ENCODE measurements at places on chromosomes 4 and X.

DNA sequence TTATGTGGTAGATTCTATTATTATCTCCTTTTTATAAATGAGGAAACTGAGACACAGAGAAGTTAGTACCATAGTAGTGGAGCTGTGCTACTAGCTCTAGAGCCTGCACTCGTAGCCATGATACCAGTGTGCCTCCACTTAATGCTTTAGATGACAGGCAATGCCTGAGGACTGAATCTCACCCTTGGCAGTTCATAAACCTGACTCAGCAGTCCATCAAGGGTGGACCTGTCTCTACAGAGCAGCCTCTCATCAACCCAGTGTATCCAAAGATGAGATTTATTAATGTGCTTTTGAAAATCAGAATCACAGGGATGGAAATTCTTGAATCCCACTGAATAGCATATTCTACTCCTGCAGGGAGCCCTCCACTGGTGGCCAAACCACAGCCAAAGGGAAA lies 483.2 kb upstream of the DIPK2B start:
- DNase-seq: no peak

DNA sequence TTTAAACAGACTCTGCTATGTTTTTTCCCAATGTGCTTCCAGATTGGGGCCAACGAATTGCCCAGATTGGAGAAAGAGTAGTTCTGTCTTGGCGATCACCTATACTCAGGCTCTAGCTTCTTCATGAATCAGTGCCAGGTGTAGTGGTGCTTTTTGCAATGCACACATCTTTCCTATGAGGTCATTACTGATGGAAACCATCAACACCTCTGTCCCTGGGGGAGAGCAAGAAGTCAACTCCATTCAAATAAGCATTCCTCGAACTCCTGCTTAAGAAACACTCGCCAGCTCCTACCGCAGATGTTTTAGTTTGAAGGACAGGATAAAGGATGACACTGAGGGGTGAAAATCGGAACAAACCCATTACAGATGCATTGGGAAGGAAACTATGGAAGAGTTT lies 156.5 kb upstream of the DKK2 start:
- DNase-seq: no peak

DNA sequence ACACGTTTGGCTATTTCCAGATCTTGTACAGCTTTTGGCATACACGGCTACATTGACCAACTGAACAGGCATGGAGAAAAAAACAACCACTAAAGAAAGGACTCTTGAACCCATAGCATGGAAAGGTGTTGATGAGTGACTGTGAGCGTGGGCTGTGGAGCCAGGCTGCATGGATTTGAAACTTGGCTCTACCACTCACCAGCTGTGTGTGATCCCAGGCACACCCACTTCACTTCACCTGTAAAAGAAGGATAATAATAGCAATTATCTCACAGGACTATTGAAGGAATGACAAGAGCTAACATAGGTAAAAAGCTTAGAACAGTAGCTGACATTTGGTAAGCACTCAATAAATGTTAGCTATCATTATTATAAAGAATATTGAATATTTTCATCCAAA lies 301.7 kb upstream of the CPEB2 start:
- no peak for DNase-seq

DNA sequence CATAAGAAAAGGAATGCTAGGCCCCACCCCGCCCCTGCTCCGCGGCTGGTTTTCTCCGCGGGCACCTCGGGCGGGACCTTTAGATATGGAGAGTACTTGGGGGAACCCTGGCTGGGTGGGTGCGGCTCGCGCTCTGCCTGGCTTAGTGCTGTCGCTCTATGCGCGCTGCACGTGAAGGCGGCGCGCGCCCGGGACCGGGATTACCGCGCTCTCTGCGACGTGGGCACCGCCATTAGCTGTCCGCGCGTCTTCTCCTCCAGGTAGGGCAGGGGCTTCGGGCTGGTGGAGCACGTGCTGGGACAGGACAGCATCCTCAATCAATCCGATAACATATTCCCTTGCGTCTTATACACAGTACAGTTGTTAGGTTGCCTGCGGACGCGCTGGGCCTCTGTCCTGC lies 56.0 kb downstream of the MAGEB10 start:
- no peak for DNase-seq

DNA sequence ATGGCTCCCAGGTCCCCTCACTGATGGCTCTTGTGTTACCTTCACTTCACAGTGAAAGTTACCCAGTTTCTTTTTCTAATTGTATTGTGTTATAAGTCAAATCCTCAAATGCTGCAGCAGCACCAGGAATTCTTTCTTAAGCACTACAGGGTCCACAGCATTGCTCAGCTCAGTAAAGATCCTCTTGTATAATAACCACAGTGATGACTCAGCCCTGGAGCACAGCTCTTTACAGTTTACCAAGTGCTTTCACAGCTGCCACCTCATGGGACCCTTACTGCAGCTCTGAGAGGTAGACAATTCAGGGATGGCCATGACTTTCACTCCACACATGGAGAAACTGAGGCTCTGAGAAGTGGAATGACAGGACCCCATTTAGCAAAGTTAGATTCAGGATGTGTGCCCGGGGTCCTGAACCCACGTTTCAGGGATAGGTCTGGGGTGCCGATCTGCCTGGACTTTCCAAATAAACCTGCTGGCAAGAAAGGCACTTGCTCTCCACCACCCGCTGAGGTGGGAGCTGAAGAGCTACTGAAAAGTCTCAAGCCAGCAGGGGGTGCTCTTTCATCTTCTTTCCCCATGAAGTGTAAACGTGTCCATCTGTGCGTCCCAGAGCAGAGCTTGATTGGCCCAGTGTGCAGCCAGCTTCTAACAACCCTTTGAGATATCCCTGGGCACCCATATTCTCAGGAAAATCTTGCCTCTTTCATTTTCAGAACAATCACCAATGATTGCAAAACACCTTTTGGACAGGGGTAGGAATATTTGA lies 35.7 kb upstream of the GABRQ start:
- peak; percentile 4 for DNase-seq

DNA sequence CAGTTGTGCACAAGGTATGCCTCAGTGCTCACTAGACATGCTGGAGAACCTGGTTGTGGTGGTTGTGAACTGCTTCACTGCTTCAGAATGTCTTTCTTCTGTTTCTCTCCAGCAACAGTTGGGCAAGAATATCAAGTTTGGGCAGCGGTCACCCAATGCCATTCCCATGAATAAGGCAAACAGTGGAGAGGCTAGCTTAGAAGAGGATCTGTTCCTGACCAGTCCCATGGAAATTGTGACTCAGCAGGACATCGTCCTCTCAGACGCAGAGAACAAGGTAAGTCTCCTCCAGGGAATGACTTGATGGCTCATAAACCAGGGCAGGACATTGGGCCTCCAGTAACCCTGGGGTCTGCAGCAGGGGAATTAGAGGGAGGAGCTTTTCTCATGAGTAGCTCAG lies 79.9 kb downstream of the AASDH start:
- no peak for DNase-seq

- no peak for DNase-seq
Observed at GRCh38 chr4:38366456-38366855, 297.5 kb upstream of the KLF3 start.

DNA sequence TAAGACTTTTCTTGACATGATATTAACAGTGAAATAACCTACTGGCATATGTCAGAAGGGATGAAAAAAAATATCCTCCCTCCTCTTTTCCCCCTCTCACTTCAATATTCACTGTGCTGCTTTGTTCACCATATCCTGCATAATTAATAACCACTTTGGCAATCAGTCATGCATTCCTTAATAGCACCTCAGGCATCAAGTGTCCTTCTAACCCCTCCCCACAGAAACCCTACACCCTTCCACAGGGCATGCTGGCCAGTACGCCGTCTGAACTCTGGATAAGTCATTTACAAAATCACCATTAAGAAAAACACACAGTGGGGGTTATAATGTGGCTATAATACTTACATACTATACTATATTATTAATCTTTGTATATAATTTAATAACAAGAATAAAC lies 165.9 kb downstream of the PDGFC start:
- peak; percentile 37 for DNase-seq

- DNase-seq: no peak
Observed at GRCh38 chrX:73940893-73941470, 363.0 kb upstream of the ZCCHC13 start.

GRCh38 chrX:124239324-124239723 lies 93.1 kb upstream of the TEX13D start:
- no peak for DNase-seq

DNA sequence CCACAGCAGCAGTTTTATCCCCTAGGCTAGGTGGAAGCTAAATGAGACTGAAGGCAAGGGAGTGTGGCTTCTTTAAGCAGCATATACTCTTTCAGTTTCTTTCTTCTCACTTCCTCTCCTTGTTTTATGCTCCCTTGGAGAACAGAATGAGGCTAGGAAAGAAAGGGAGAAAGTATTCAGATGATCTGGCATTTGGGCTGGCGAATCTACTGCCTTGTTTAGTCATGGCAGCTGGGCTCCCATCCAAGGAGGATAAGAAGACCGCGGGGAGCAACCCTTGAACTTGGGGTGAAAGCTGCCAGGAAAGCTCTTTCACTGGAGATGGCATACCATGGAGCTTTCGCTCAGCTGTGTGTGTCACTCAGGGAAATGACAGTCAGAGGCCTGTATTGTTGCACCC lies 72.1 kb downstream of the ARHGEF38 start:
- no peak for DNase-seq

DNA sequence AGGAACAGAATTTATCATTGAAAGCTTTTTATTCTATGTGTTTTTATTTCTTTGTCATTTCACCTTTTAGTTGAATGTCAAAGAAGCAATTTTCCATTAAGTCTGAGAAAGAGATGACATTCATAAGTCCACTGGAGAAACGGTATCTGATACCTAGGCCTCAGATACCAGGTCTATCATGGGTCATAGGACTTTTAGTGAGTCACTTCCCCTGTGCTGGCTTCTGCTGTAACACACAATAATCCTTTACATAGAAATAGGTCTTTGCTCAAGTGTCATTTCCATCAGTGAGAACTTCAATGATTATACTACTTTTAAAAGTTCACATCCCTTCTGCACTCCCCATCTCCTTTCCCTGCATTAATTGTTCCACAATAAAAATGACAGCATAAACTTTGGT lies 125.5 kb upstream of the ARMCX2 start:
- peak; percentile 57 for DNase-seq

- peak; percentile 13 for DNase-seq
Observed at GRCh38 chr4:100738196-100739165, 220.7 kb upstream of the EMCN start.

DNA sequence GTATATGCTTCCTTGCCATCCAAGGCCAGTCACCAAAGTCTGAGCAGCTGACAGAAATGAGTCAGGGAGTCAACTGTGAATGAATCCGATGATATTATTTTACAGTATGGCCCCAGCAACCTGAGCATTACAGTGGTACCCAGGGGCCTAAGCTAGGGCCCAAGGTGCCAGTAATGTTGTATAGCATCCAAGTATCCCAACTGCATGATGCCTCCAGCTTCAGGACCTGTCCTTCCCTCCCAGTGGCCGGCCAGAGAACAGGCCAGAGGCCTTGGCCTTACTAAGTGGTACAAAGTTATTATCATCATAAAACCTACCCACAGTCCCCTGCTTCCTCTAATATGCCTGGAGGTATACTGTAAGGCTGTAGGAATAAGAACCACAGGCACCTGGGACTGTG lies 79.9 kb downstream of the RFC1 start:
- DNase-seq: no peak

DNA sequence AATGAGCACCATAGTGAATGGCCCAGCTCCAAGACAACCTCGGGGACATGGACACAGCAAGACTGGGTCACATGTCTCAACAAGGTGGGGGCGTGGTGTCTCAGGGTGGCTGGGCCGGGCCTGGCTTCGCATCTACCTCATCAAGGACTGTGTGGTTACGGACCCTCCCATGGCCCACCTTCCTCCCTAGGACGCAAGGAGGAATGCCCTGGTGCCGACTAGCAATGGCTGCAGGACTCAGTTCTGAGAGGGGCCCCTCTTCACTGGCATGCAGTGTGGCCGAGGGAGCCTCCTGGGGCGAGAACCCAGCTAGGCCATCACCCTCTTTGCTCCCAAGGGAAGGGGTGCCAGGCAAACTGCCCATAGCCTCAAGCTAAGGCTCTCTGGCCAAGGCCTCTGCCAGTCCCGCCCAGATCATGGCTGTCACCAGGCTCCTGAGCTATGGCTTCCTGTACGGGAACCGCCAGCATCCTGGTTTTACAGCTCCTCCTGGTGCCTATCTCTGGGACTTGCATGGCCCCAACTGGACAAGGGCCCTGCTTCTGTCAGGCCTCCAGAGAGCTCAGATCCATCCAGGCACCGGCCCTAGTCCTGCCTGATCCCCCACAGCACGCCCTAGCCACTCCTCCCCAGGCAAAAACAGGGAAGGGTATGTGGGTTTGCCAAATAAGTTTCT lies 218.0 kb upstream of the AGTR2 start:
- no peak for DNase-seq

GRCh38 chr4:89719536-89720090 lies 117.3 kb downstream of the SNCA start:
- DNase-seq: no peak

DNA sequence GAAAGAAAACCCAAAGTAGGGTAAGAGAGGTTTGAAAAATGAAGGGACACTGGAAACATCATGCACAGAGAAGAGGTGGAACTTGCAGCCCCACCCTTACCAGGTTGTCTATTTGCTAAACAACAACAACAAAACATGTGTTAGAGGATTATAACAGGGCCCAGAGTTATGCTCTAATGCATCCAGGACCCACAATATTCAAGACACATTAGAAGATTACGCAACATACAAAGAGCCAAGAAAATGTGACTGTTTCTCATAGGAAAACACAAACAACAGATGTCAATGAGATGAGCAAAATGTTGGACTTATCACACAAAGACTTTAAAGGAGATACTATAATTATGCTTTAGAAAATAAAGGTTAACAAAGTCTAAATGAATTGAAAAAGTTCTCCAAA lies 128.5 kb downstream of the LRBA start:
- no peak for DNase-seq

DNA sequence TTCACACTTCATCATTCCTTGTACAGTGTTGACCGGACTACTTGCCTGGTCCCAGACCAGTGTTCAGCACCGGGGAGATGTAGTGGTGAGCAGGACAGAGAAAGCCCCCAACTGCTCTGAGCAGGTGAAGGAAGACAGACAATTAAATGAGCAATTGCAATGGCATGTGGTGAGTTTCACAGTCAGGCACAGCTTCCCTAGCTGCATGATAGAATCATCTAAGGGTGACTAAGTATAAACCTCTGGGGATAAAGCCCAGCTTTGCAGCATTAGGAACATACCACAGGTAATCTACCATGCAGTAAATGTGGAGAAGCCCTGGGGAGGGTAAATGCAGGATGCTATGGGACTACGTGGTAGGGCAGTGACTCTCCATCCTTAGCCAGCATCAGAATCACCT lies 47.8 kb downstream of the TMA16 start:
- no peak for DNase-seq

- peak; percentile 54 for DNase-seq
Observed at GRCh38 chrX:115233497-115234455, at the start of gene LRCH2. Gene LRCH2, minus strand, starts transcription at chrX:115234096. Its CDS starts 55 bp downstream, at chrX:115234041.

DNA sequence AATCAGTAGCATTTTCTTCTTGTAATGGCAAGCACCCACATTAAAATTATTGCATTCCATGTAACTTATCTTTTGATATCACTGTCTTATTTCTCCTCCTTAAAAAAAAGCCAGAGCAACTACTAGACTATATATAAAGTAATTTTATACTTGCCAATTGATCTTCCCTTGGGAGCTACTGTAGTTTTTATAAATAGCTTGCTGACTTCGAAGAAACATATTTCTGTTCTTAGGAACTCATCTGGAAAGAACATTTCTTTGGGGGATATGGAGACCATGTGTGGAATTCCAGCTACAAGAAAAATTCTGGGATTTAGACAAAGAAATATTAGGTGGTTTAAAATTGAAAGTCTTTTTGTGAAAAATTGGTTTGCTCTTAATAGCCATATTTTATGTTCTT lies 94.9 kb downstream of the BMPR1B start:
- no peak for DNase-seq
